ENCODE measurements at places on chromosomes 1 and 21. TPM values are rescaled to one million over a fixed set of nuclear protein-coding genes. Genes with fewer than 3 reads are reported as not detected.
A peak's percentile ranks its signal among the peaks of the same experiment; 100 is the strongest.

DNA sequence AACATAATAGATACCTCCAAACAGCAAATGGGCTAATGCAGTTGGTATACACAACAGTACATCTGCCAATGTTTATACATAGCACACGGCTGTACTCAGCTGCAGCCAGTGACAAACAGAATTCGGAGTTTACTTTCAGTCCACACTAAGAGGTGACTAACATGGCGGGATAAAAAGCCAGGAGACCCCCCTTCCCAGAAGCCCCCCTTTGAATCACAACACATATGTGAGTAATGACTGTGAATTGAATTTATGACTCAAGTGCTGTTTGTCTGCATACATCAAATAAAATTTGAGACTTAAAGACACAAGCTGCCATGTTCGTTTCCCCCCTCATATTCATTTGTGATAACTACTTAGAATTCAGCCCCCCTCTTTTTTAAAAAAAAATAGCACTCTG, 113.2 kb downstream of the RUNX1 start:
- no peak for DNase-seq

DNA sequence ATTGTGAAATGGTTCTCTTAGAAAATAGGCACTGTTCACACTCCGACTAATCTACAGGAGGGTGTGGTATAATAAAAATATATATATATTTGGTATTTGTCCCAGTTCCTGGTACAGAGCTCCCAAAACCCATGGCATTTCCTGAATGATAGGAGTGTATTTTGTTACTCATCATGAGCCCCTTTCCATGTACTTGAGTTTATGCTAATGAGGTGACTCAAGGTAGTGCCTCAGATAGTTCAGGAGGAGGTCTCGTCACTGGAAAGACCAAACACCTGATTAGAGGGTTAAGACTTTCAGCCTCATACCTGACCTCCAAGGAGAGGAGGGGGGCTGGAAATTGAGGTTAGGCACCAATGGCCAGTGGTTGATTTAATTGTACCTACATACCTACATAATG, 57.9 kb downstream of the TTC3 start:
- DNase-seq, result no peak

Gene CNKSR1
- total RNA-seq, result 7.8 TPM

DNA sequence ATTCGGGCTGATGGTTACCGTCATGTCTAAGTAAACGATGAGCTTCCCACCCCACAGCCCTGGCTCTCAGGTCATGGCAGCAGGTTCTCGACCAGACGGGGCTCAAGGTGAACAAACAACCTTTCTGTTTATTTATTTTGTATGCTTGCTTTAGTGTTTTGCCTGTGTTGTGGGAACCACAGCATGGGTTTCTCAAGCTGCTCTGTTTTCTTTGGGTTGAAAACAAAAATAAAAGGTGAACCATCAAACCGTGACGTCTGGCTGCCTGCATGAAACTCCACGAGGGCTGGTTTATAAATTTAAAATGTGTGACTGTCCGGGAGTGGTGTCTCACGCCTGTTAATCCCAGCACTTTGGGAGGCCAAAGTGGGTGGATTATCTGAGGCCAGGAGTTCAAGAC, 28.0 kb downstream of the TMEM51 start:
- DNase-seq, result no peak

- DNase-seq, result no peak
Measured at GRCh38 chr21:23496729-23497128, 2110.6 kb downstream of the MRPL39 start.

DNA sequence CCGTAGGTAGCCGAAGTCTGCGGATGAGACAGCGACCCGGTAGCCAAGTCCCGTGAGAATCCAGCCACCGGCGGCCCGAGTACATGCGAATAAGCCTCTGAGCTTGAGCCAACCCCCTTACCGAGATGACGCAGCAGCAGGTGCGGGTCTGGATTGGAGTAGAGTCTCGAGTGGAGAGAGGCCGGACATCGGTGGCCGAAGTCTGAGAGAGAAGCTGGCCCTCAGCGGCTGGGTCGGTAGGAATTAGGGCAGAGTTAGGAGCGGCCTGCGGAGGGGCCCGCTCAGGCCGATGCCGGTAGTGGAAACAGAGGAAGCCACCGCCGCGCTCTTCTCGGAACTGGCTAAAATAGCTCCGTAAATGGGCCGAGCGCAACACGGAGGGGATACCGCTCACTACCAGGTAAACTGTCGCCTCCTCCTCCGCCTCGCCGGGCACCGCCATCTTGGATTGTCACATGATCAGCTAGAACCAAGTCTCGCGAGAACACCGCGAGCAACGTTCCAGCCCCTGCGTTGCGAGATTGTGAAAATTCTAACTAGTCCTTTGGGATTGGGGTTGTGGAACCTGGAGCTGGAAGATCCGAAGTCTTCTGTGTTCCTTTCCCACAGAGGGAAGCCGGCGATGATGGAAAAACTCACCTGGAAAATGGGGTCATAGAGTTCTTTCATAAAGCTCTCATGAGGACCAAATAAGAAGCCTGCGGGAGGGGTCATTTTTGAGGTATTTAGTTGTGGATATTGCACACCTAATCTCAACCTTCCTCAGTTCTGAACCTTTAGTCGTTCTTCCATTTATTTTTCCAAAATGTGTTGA, at the start of gene GPATCH3:
Gene GPATCH3 (minus strand): TSS at position 467 of the 814 bp plus-strand sequence. CDS start 25 bp downstream, at position 442.
- DNase-seq, result peak; percentile 97

DNA sequence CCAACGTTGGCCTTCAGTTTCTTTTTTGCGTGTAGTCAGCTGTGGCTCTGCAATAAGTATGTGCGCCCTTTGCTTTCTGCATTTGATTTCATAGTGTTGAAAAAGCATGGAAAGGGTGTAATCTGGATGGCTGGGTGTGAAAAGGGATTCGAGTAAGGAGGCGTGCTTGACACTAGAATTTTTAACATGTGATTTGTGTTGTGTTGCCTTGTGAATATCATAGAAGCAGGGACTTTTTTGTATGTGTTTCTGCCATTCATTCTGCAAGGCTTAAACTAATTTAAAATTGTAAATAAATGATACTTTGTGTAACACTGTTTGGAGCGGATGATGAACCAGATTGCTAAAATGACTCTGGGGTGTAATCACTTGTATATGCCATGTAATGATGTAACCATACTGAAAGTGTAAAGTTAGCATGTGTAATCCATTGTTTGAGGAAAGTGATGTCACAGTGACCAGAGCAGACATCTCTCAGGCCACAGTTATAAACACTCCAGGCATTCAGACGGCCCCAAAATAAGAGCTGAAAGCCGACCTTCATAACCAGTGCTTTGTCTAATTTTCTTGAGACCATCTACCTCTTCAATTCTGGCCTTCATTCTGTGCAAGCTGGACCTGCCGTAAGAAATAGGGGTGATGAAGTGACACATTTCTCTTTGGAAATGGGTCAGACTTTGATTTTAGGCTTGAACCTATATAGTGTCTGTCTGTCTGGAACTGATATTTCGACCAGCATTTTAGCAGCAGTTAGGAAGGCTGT, 618 bp downstream of the SH3BGR start:
- DNase-seq, result no peak

DNA sequence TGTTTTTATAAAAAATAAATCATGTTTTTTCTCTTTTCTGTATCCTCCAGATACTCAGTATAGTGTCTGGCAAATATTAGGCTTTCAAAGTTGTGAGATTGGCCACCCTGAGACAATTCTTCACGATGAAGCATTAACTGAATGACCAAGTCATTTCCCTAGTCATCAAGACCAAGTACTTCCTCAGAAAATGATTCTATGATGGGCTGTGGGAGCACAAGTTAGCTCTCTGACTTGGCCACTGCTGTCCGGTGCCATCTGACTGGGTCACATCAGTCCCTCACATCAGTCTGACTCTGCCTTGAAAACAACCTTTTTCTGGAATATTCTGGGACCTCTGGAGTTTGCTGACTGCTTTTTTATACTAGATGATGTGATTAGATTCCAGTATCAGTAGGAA, 13.5 kb upstream of the YRDC start:
- no peak for DNase-seq

DNA sequence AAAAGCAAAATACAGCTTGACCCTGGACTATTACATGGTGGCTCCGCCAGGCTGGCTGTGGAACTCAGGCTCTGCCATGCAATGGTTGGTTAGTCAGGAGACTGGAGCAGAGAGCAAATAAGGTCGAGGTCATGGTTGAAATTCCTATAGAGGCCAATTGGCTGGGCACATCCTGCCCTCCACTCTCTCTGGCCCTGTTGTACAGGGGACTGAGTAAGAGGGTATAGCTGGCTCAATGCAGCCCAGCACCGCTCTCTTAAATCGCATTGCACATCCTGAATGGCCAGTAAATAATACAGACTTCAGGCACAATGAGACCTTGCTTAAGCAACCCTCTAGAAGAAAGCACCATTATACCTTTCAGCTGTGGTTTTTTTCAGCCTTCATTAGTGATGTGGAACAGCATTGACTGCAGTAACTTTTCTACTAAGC, 59.3 kb upstream of the PPP2R5A start:
- DNase-seq, result peak; percentile 41

GRCh38 chr1:44037154-44037553, 5.9 kb upstream of the SLC6A9 start:
- no peak for DNase-seq

Gene FMO2
- 0.47 TPM for total RNA-seq

- DNase-seq, result no peak
Measured at GRCh38 chr1:45135316-45135715, 71.1 kb downstream of the ZSWIM5 start.

GRCh38 chr1:211336161-211336560, 9.5 kb downstream of the TRAF5 start:
- DNase-seq, result no peak

Gene LCE1D
- total RNA-seq, result not detected

DNA sequence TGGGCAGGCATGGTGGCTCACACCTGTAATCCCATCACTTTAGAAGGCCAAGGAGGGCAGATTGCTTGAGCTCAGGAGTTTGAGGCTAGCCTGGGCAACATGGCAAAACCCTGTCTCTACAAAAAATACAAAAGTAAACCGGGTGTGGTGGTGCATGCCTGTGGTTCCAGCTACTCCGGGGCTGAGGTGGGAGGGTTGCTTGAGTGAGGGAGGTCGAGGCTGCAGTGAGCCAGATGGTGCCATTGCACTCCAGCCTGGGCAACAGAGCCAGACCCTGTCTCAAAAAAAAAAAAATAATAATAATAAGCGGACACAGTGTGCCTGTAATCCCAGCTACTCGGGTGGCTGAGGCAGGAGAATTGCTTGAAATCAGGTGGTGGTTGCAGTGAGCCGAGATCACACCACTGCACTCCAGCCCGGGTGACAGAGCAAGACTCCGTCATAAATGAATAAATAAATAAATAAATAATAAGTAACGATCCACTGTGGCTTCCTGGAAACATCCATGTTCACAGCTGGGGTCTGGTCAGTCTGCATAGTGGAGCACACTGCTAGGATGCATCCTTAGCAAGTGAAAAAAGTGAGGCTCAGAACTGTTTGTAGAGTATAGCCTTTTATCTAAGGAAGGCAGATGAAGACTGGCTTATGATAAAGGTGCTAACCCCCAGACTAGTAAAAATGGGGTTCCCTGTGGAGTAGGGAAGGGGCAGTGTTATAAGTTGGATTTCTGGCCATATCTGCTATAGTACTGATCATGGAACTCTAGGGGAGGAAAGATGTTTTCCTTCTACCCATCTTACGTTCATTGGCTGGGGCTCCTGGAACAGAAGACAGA, 15.7 kb downstream of the PKNOX1 start:
- DNase-seq, result no peak

DNA sequence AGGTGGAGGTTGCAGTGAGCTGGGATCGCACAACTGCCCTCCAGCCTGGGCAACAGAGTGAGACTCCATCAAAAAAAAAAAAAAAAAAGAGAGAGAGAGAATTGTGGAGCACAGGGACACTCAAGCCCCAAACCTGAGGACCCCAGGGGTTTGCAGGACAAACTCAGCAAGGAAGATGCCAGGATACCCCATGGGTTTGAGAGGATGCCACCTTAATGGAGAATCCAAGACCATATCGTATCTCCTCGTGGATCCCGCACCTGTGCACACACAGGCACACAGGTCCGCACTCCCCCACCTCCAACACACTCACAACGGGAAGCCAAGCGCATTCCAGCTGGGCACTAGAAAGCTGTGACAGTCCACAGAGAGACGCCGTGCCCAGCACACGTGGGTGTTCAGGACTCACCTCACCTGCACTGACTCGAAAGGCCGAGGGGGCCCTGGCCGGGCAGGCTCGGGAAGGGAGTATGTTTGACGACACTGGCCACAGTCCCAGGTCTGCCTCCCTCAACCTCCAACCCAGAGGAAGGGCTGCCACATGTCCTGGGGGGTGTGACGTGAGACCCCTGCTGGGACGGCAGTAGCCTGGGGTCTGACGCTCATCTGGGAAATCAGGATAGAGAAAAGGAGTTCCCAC, 11.1 kb downstream of the CHD5 start:
- DNase-seq, result no peak

Gene CR1
- total RNA-seq, result not detected

GRCh38 chr1:93042187-93043056, 36.7 kb upstream of the MTF2 start:
- DNase-seq, result no peak

GRCh38 chr1:77543822-77544448, 138.5 kb downstream of the ZZZ3 start:
- DNase-seq, result no peak

DNA sequence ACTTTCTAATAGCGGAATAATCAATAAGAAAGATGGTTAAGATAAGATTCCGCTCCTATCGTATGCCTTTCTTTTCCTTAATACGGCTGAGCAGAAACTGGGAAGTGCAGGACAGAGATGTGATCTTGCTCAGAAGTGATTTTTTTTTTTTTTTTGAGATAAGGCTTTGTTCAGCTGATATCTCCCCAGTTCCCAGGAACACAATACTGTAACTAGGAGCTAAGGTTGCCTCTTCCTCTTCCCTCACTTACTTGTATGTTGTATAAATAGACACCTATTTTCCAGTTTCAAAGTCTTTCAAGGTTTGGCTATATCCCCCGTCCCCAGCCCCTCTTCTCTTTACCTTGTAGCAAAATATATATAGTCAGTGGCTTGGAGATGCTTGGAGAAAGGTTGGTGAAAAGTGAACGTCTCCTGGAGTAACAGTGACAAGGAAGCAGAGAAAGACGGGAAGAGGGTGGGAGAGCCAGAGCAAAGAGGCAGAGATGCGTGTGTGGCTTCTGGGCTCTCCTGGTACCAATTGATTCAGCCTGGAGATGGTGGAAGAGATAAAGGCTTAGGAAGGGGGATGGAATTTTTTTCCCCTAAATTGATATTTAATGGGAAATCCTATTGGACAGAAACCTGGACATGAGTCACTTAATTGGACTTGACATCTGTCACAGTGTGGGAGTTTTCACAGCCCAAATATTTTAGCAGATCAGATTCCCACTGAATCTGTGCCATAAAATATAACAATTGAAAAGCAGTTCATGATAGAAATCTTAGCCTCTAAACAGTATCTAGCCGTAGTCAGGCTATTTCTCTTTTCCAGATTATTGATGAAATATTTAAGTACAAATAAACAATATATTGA, at the start of gene NHLH2:
Gene NHLH2 (minus strand): TSS at position 522 of the 856 bp plus-strand sequence. CDS start 2,754 bp downstream, outside the sequence.
- DNase-seq, result no peak

- peak; percentile 59 for DNase-seq
Measured at GRCh38 chr1:205588636-205589035, 43.2 kb downstream of the ELK4 start.

Measured in neural progenitor cell (in vitro differentiated cells).